ENCODE measurements at places on chromosomes 7 and 10.
A peak's percentile ranks its signal among the peaks of the same experiment; 100 is the strongest.

- DNase-seq, result peak; percentile 43
Measured at GRCh38 chr10:44366941-44367630, 17.8 kb downstream of the CXCL12 start.

- DNase-seq, result no peak
Measured at GRCh38 chr10:89805599-89806013, 104.2 kb downstream of the KIF20B start.

GRCh38 chr7:79221211-79221610, 232.3 kb downstream of the MAGI2 start:
- DNase-seq, result no peak

DNA sequence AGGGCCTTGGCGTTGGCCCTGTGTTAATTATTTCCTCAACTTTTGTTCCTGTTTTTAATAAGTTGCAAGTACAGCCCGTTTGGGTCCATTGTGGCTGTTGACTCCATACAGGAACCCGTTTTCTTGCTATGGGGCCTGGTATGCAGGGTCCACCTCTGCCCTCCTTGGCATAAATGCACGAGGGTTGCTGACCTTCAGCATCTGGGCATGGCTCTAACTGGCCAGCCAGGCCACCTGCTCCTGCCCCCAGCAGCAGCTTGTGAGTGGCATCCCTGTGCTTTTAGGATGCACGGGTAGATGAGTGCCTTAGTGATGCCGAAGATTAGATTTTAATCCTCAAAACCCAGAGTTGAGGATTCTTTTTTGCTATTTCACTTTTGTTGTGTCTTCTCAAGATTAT, 123.2 kb downstream of the GLRX3 start:
- no peak for DNase-seq

DNA sequence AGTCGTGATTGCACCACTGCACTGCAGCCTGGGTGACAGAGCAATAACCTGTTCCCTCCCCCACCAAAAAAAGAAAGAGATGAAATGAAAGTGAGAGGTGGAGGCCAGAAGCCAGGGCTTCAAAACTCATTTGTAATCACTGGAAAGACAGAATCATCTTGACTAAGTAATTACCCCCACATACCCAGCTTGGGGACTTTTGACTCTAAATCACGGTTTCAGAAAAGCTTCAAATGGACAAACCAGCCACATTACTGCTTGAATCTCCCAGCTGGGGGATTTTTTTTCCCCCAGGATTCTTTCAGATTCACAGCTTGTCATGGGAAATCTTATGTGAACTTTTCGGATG, 361.0 kb downstream of the FRMD4A start:
- DNase-seq, result no peak

- no peak for DNase-seq
Measured at GRCh38 chr7:142231716-142232115, 26.1 kb downstream of the PRSS58 start.

DNA sequence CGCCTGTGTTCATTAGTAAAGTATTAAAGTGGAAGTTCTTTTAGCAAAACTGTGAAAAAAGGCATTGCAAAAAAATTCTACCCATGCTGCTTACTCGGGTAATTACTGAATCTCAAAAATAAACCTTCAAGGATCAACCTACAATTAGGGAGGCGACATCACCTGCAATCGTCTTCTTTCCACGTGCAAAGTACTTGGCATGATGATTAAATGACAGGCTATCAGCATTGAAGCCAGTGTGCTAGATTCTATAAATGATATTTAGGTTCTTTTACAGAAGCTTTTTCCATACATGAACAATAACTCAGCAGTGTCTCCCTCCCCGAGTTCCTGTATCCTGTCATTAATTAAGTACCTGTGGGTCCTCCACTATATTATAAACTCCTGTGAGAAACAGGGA, 105.8 kb downstream of the SFMBT2 start:
- DNase-seq, result no peak

DNA sequence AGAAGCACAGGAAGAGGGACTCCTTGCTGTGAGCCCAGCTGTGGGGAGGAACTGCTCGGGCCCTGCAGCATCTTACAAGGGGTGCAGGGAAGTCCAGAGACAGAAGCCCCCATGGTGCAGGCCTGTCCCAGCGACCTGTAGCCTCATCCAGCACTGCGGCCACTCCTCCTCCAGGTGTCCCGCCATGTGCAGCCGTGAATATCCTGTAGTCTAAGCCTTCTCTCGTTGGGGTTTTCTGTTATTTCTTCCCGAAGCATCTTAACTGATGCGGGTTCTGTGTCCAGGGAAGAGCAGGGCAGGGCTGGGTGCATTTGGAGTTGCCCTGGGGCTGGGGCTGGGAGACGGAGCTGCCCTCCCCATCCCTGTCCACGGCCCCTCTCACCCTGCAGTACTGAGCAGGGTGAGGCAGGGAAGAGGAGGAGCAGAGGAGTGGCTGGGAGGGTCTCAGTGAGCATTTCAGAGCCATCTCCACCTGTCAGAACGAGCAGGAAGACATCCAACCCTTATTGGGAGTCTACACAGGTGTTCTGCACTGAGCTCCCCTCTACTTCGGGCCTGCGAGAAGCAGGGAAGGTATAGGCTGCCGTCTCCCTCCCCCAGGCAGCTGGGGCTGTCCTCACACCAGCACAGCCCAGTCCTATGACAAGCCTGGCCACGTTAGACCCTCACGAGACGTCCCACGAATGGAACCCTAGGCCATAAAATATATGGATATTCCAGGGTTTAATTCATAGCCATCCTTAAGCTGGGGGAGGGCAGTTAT, 494.5 kb downstream of the DNAJB6 start:
- no peak for DNase-seq

DNA sequence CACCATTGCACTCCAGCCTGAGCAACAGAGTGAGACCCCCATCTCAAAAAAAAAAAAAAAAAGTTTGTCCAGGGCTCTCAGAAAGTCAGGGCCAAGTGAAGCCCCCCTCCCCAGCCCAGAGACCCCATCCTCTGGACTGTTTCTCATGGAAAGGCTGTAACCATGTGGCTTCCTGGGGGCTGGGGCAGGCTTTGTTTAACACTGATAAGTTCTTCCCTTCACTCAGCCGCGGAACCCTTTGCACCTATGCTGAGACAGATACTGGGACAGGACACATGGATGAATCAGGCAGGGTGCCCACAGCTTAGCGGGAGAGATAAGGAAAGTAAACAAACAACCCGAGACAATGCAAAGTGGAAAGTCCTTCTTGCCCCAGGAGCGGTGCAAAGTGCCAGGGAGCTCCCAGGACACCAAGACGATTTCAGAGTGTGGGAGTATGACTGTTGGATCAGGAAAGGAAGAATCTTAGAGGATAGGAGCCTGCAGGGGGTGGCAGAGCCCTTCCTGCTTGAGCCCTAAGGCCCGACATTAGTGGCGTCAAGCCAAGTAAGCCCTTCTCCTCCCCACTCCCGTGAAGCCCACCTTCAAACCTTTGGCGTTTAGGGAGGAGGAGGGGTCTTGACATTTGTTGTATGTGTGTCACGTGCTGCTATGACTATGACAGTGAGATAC, 11.6 kb downstream of the MLXIPL start:
- DNase-seq, result peak; percentile 28

DNA sequence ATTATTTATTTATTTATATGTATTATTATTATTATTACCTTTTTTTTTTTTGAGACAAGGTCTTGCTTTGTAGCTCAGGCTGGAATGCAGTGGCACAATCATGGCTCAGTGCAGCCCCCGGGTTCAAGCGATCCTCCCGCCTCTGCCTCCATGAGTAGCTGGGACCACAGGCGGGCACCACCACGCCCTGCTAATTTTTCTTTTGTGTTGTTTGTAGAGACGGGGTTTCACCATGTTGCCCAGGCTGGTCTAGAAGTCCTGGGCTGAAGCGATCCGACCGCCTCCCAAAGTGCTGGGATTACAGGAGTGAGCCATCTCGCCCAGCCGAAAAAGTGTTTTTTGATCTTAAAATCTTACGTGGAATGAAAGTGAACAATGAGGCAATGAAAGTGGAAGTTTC, 79.4 kb upstream of the C1GALT1 start:
- no peak for DNase-seq

- DNase-seq, result no peak
Measured at GRCh38 chr7:114843102-114843501, 78.8 kb upstream of the MDFIC start.

DNA sequence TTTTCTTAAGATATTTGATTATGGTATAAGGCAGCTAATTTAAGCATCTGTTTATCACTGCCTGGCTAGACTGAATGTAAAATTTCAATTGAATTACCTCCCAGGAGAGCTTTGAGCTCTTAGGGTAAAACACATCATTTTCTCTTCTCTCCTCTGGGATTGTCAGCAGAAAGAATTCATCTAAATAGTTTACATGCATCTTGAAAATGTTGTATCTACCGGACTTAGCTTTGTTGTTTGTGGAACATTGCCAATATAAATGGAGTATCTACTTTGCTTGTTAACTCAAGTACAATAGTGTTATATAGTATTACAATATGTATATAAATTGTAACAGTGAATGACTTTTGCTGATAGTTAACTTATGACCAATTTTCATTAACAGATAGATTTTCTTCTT, 73.3 kb downstream of the TAF3 start:
- DNase-seq, result peak; percentile 49

GRCh38 chr10:125840955-125841354, 17.6 kb downstream of the BCCIP start:
- DNase-seq, result peak; percentile 38

- DNase-seq, result no peak
Measured at GRCh38 chr10:60989400-60989876, 45.5 kb upstream of the RHOBTB1 start.

DNA sequence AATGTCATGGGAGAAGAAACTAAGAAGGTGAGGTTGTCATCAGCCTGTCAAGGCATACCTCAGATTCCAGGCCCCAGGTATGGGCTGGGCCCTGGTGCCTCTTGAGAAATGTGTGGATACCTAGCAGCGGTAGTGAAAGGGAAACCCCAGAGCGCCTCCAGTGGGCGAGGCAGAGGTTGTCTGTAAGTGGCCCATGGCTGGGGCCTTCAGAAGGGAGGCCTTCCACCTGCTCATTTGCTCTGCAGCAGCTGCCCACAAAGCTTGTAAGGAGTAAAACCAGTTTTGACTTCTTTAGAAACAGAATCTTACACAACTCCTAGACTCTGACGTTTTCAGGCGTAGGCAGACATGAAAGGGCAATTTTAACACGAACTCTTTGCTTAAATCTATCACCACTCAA, 509.9 kb downstream of the PARD3 start:
- no peak for DNase-seq

GRCh38 chr10:119673271-119673670, 22.1 kb downstream of the BAG3 start:
- DNase-seq, result no peak

- no peak for DNase-seq
Measured at GRCh38 chr10:10385831-10386230, 631.8 kb upstream of the CELF2 start.

DNA sequence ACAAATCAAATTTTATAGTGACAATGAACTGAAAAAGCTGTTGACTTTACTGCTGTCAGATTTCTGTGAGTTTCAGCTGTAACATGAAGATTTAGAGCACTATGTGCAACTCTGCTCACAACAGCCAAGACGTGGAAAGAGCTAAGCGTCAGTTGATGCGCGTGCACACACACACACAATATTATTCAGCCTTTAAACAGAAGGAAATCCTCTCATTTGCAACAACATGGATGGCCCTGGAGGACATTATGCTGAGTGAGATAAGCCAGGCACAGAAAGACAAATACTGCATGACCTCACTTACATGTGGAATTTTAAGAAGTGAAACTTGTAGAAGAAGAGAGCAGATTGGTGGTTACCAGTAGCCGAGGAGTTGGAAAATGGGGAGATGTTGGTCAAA, 82.8 kb upstream of the FRMD4A start:
- no peak for DNase-seq

GRCh38 chr10:92305133-92306072, 14.4 kb downstream of the MARCHF5 start:
- DNase-seq, result no peak

DNA sequence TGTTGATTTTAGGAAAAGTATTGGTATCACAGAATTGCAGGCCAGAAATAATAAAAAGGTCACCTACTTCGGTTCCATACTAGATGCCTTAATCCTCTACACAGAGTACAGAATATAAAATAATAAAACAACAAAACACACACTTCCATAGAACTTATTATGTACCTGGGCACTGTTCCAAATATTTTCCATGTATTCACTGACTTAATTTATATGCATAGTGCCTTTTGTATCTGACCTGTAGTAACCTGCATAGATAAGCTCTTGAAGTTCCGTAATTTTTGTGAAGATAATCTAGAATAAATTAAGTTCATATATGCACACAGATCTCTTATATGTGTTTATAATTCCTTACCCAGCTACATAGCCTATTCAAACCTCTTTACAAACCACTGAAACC, 78.3 kb downstream of the RAPGEF5 start:
- no peak for DNase-seq

- DNase-seq, result no peak
Measured at GRCh38 chr10:95987685-95988426, 55.5 kb upstream of the CCNJ start.

DNA sequence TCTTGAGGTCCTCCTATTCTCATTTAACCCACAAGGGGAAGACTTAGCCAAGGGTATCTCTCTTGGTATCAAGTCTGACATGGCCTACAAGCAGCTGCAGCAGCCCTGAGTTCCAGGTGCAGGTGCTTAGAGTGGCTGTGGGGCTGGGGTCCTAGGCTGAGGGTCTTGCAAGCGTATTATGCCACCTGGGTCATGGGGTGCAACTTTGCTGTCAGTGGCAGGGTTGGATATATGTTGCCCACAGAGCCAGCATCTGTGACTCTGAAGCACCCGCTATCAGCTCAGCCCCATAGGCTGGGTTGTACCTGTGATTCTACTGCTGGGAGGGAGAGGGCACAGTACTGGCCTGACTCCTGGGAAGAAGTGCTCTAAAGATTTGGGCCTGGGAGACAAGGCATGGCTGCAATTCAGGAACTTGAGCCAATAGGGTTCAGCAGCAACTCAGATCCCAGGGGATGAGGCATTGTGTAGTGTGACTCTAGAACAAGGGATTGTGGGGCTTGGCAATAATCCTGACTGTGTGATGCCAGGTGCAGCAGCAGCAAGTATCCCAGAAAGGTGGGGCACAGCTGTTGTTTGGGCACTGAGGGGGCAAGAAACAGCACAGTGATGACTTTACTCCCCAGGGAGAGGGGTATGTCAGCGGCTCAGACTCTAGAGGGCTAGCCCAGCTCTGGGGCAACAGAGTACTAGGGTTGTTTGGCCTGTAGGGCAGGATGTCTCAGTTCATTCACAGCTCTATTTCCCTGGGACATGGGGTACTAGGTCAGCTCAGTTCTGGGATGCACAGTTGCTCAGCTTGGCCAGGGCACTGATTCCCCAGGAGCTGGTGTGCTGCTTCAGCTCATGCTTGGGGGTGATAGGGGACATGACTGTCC, 41.4 kb downstream of the NEURL1 start:
- DNase-seq, result no peak

DNA sequence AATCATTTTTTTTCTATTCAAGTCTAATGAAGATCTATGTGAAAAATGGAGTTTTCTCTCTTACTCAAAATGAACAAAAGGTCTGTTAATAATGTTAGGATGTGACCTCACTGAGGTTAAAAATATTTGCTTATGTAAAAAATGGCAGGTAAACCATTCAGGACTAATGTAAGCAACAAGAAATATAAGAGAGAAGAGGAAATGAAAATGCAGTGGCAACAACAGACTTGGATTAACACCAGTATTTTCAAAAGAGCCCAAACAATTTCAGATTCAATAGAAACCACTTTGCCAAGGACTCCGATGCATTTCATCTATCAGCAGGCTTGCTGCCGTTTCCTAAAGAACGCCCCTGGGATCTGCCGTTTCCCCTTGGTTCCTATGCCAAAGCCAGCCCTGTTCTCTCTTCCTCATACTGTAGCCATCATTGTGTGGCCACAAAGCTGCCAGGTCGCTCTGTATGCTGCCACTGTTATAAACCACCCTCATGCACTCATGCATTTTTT, 66.4 kb downstream of the MTURN start:
- no peak for DNase-seq

- no peak for DNase-seq
Measured at GRCh38 chr7:73690646-73691045, 7.2 kb downstream of the BUD23 start.
